ENCODE measurements at places on chromosomes 6 and 20. TPM values are rescaled to one million over a fixed set of nuclear protein-coding genes. Genes with fewer than 3 reads are reported as not detected.

Gene TTK
- total RNA-seq = 0.26 TPM

Gene COL9A1
- total RNA-seq = not detected

Gene PLAGL1
- 4.4 TPM for total RNA-seq

Gene MDN1
- total RNA-seq = 11.9 TPM

- no peak for DNase-seq
Observed at GRCh38 chr6:18058429-18058828, 64.0 kb downstream of the NHLRC1 start.

- DNase-seq = no peak
Observed at GRCh38 chr6:100105138-100105537, 111.1 kb upstream of the MCHR2 start.

DNA sequence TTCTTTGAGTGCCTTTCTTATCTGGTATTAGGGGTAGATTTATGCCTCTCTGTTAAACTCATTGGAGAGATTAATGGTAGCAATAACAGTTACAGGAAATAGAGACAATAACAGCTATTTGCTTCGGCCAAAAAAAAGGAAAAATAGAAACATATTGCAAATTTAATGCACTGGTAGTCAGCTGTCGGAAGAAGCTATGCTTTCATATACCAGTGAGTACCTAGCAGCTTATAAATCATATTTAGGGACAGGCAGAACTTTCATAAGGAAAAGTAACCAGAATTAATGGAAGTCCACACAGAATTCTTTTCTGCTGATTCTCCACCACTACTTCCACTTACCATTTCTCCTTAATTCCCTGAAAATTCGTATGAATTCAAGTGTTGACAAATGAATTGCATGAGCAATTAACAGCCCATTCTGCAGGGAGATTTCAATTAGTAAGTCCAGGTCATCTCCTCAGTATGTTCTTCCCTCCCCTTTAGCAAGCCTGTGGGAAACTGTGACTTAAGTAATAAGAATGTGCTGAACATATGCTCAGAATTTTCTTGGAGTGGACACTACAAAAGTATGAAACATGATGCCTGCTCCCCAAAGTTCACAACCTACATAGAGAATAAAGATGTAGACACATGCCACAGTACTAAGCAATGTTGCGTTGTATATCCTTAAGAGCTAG lies 196.7 kb upstream of the KCNQ5 start:
- DNase-seq = peak; percentile 87

- no peak for DNase-seq
Observed at GRCh38 chr6:13249817-13250216, 78.5 kb downstream of the TBC1D7 start.

- DNase-seq = peak; percentile 88
Observed at GRCh38 chr6:105072798-105073199, 107.0 kb downstream of the POPDC3 start.

GRCh38 chr20:50194422-50194830 lies 3.8 kb downstream of the CEBPB start:
- no peak for DNase-seq

DNA sequence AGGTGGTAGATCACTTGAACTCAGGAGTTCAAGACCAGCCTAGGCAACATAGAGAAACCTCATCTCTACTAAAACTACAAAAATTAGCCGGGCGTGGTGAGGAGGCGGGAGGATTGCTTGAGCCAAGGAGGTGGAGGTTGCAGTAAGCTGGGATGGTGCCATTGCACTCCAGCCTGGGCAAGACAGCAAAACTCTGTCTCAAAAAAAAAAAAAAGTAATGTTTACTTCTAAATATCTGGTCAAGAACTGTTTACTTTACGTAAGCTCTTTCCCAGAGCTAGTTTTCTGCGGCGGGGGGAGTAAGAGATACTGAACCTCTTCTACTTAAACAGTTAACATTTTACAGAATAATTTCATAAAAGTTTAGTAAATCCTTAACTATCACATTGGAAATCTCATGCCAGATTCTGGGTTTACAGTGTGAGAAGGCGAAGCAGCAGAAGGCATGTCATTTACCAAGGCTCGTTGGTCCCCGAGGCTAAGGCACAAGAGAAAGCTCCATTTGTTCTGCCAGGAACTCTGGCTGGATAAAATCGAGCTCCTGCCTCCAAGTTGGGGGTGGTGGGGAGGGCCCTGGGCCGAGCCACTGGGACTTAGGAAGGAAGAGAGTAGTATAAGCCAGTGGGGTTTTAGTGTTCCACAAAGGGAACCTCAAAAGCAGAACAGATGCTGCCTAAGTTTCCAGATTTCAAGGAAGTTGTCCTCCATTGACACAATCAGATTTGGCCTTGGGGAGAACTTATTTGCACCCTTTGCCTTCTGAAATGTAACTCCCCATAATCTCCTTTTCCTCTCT lies 41.7 kb downstream of the ARFGEF2 start:
- no peak for DNase-seq
